Islet precursor cell (in vitro differentiated cells): ENCODE measurements at places on chromosomes 3 and 15.
A peak's percentile ranks its signal among the peaks of the same experiment; 100 is the strongest.

DNA sequence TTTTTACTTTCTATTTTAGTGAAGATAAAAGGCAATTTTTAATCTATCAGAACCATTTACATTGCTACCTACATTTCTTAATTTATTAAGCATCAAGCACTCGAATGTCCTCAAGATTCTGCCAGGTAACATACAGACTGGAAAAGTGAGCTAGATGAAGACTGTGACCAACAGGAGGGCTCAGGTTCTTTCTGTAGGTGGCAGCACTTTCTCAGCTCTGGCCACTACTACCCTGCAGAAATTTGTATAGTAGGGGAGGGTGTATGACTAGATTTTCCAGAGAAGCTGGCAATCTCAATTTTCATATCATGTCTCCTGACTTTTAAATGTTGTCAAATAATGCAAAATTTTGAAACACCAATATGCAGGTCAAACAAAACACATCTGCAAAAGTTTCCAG is 165.0 kb upstream of the SUCLG2 start:
- DNase-seq: no peak

GRCh38 chr3:135994708-135995337 is 29.3 kb downstream of the PPP2R3A start:
- peak; percentile 71 for DNase-seq

- peak; percentile 37 for DNase-seq
Observed at GRCh38 chr3:128321418-128321817, 145.3 kb downstream of the DNAJB8 start.

GRCh38 chr3:168647582-168647981 is 551.9 kb upstream of the GOLIM4 start:
- no peak for DNase-seq

DNA sequence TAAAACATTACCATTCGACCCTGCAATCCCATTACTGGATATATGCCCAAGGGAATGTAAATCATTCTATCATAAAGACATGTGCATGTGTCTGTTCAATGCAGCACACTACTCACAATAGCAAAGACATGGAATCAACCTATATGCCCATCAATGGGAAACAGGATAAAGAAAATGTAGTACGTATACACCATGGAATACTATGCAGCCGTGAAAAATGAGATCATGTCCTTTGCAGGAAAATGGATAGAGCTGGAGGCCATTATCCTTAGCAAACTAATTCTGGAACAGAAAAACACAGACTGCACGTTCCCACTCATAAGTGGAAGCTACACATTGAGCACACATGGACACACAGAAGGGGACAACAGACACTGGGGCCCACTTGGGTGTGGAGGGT is 20.4 kb upstream of the PYDC2 start:
- no peak for DNase-seq

DNA sequence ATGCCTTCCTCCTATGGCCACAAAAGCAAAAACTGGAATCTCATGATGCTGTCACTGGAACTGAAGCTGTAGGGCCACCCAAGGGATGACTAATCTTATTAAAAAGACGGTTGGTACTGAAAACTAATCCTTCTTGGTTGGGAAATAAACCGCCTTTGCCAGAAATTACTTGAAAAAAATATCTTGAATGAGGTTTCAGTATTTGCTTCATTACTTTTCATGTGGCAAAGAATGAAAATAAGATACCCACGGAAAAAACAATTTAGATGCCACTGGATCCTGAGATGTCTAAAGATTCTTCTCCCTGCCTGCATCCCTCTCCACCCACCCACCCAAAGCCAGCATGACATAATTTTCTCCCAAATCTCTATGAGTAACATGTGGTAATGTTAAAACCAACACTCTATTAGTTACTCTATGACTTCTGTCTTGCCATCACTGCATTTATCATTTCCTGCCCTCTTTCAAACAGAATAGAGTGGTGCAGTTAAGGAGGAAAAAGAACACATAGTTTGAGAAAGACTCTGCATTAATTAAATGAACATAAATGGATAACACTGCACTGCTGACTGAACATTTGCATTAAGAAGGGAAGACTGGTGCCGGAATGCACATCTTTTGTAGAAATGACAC is 111.8 kb upstream of the DPH6 start:
- DNase-seq: no peak

DNA sequence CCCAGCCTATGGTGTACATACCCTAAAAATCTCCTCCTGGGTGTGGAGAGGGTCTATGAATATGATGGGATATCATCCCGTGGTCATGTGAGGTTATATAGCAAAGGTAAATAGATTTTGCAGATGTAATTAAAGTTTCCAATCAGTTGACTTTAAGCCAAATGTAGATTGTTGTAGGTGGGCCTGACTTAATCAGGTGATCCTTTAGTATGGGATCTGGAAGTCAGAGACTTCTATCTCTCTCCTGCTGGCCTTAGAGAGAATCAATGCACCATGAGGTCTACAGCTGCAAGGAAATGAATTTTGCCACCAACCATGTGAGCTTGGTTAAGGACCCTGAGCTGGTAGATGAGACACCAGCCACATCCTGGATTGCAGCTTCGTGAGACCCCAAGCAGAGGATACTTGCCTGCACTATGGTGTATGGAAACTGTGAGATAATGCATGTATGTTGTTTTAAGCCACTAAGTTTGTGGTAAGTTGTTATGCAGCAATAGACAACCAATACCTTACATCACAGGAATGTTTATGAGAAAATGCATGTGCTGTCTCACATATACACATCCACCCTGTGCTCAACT is 137.1 kb upstream of the SLC6A11 start:
- no peak for DNase-seq

- no peak for DNase-seq
Observed at GRCh38 chr3:147538034-147538433, 128.9 kb downstream of the ZIC1 start.

GRCh38 chr15:39594446-39595337 is 13.8 kb downstream of the THBS1 start:
- DNase-seq: no peak

DNA sequence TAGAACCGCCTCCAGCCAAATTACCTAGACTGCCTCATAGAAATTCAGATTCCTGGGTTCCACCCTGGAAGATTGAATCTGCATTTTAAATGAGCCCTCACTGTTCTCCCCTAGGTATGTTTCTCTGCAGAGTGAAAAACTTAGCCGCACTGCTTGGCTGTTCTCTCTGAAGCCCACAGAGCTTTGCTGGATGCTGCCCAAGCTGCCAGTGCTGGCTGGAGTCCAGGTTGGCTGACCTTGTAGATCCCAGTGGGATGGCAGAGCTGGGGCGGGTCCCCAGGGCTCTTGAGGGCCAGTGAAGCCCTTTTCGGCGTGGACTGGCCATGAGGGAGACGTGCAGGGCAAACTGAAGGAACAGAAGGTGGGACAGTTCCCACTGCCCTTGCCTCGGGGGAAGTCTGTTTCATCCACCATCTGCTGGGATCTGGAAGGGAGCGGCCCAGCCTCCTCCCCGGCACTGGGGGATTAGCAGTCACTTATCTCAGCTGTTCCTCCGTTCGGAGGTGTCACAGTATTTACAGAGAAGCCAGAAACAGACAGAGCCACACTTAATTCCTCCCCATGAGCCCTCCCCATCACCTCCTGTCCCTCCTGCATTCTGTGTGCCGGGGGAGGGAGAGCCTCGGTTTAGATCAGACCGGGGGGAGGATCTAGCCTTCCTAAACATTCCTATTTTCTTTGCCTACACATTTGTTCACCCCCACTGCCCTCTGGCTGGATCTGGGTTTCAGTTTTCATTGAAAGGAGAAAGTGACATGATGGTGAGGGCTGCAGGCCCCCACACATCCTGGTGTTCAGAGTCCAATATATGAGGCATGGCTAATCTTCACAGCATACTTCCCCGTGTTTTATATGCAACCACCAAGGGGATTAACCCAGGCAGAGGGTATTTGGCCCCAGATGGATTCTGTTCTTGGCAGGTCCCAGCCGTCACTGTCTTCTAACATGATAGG is 4.1 kb upstream of the ACTC1 start:
- peak; percentile 97 for DNase-seq

GRCh38 chr3:193805448-193805847 is 212.4 kb downstream of the OPA1 start:
- DNase-seq: peak; percentile 73

GRCh38 chr15:62324382-62324781 is 159.3 kb upstream of the C2CD4B start:
- DNase-seq: no peak

DNA sequence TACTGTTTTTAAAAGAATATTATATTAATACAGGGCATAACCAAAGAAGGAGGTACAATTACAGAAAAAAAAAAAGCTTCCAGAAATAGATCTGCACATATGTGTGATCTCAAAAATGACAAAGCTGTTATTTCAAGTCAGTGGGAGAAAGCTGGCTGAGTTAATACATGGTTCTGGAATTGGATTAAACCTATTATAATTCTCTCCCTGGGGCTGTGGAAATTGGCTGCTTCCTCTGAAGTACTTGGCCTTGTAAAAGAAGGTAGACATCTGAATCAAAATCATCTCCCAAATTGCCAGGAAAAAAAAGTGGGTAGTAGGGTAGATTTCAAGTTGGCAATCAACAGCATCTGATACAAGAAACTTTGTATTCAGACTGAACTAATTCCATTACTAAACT is 723.9 kb upstream of the ALCAM start:
- no peak for DNase-seq

DNA sequence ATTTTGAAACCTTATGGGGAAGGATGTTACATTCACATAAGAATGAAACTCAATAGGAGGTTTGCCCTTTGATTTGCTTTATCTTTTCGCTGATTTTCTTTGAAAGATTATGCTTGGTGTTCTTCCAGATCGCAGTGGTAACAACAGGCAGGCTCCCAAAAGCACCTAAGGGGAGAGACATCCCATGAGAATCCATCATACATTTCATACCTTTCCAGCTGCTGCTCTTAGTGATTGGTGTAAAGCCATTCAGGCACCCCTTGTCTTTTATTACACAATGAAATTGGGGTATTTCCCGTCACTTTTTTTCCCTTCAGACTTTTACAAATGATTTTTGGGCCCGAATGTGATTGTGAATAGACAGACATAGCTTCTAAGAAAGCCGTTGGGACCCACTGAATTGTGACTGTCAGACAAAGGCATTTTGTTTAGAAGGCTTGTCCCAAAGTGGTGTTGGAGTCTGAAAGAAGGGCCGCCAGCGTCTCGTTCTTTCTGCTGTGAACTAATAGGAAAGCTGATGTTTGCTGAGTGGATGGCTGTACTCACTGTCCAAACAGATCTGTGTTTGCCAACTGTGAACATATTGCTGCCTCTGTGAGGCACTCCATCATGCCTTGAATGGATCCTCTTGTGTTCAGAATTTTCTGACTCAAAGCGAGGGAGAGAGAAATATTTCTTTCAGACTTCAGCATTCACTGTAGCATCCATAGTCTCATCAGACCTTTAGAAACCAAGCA is 164.3 kb downstream of the FNDC3B start:
- DNase-seq: no peak

- no peak for DNase-seq
Observed at GRCh38 chr3:42612928-42613327, 12.4 kb downstream of the NKTR start.

- peak; percentile 37 for DNase-seq
Observed at GRCh38 chr15:25712192-25712960, 150.8 kb downstream of the ATP10A start.

- DNase-seq: no peak
Observed at GRCh38 chr15:54131410-54131809, 153.2 kb downstream of the UNC13C start.

- no peak for DNase-seq
Observed at GRCh38 chr15:88190232-88190631, 66.3 kb downstream of the NTRK3 start.

- DNase-seq: no peak
Observed at GRCh38 chr3:187125319-187126031, 13.8 kb downstream of the RPL39L start.

DNA sequence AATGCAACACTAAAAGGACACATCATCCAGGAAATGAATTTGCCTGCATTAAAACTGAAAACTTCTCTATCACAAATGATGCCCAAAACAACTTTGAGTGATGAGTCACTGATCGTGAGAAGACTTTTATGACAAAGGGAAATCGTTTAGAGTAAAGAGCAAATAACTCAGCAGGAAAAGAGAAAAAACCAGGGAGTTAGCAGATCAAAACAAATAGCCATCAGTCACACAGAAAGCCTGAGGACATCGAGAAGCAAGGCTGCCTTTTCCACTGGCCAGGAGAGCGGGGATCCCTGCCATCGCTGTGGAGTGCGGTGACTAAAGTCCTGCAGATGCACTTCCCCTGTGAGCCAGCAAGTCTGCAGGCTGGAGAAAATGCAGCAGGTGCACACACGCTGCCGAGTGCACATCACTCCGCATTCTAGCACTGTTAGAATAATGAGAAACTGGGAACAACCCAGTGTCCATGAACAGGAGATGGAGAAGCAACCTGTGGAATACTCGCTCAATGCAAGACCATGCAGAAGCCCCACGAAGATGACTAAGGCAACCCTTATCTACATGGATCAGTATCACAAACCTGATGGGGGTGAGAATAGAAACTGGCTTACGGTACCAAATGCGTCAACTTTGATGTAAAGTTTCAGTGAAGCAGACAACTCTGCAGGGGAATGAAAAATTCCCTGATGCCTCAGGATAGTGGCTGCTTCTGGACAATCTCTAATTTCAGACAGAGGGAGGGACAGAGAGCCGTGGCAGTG is 86.4 kb downstream of the NSMCE3 start:
- DNase-seq: no peak

- DNase-seq: peak; percentile 85
Observed at GRCh38 chr3:125051715-125052581, 3.8 kb downstream of the HEG1 start.

DNA sequence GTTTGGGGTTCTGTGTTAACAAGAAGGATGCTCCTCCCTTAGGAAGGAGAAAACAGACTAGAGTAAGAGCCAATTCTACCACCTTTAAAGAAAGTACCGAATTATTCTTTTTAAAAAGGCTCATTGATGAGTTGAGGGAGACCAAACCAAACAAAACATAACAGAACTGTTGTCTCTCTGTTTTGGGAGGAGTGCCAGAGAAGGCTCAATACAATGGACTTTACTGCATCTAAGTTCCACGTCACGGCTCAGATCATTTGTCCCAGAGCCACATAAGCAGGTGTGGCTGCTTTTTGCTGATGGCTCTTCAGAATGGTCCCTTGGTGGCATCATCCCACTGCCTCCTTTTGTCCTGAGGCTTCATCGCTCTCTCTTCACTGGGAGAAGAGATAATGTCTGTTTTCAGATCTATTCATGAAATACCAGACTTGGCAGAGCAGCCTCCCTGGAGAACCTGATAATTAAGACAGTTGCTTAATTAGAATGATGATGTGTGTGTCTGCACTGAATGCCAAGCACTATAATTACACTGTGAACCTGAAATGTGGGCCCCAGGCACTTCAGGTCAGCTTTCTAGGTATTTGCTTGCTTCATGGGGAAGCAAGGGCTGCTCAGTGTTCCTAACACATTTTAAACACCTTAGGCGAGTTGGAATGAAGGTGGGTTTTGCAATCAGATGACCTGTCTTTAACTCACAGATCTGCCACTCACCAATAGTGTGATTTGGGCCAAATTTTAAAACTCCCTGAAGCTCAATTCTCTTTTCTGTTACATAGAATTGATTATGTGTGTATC is 335.2 kb upstream of the MCTP2 start:
- DNase-seq: peak; percentile 72

DNA sequence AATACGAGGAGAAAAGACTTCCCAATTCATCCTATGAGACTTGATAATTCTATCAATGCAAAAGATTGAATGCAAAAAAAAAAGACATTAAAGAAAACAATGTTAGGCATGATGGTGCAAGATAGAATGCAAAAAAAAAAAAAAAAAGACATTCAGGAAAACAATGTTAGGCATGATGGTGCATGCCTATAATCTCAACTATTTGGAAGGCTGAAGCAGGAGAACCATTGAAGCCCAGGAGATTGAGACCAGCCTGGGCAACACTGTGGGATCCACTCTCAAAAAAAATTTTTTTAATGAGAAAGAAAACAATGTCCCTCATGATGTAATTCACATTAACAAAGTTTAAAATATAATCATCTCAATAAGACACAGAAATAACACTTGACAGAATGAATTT is 75.9 kb downstream of the MYO9A start:
- DNase-seq: no peak
